ENCODE measurements at places on chromosomes 3 and 15. TPM values are rescaled to one million over a fixed set of nuclear protein-coding genes. Genes with fewer than 3 reads are reported as not detected.

The GRIP2 gene
- polyA plus RNA-seq = 2.9 TPM

The SNURF gene
- 1.2 TPM for polyA plus RNA-seq

The SLC6A20 gene
- 2.6 TPM for polyA plus RNA-seq

GRCh38 chr3:12969486-12969885 is 103.7 kb downstream of the IQSEC1 start:
- no peak for DNase-seq
- no peaks in the 10 kb centered on the region for H3K27me3 ChIP-seq
- no peak overlapping the region for H3K27ac ChIP-seq
- no peak overlapping the region for H3K4me3 ChIP-seq

The ACP3 gene
- 3.0 TPM for polyA plus RNA-seq

The OXTR gene
- not detected for polyA plus RNA-seq
